ENCODE measurements at places on chromosomes 13 and 19.

DNA sequence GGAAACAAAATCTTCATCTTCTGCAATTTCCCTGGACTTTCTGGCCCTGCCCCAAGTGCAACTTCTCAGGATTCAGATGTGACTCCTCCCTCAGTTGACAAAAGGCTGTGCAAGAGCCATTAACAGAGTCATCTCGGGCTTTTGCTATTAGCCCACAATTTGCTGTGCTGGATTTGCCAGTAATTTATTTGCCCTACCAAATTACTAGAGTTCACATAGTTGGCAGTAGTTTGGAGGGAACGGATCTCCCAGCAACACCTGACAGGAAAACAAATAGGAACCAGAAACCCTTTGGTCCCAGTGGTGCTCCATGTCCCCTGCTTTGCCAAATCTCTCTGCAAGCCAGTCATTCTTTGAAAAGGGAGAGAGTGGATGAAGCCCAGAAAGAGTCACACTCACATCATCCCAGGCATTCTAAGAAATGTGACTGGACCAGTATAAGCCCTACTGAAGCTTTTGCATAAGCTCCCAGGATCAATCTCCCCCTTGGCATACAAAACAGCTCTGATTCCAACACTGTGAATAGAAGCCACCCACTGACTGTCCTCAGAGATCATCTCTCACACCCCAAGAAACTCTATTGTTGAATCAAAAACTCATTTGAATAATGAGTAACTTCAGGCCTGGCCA is 350.1 kb upstream of the NBEA start:
- DNase-seq, result no peak

DNA sequence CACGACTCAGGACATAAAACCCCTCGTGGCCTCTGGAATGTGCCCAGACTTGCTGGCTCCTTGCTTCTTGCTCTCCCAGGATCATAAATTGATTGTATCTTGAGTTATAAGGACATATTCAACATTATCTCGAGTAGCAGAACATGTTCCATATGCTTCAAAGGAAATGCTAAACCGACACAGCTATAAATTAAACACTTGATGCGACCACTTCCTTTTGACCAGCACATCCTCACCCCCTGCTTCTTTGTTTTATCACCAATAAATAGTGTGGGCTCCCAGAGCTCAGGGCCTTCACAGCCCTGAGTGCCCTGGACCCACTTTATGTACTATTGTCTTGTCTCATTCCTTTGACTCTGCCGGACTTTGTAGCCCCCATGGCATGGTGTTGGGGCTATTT is 157.0 kb upstream of the PABPC3 start:
- no peak for DNase-seq

DNA sequence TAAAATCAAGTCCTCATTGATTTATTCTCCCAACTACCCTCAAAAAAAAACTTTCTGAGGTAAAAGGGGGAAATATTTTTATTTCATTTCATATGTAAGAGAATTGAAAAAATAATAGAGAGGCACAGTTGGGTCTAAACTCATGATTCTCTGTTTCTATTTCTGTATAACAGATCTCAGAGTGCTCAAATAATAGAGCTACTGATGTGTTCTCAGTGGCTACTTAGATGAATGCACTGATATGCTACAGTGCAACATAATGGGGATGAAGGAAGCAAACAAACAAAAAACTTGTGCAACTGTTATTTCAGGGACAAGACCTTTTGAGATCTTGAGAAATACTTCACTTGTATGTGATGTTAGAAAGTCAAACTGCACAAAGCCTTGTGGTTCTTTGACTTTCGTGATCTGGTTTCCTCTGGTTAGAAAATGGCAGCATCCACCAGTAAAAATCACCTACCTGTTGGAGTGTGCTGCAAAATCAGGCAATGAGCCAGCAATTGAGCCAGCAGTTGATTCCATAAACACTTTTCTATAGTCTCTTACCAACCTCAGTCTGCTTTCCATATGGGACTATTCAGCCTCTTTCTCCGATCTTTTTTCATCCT is 9.7 kb upstream of the DACH1 start:
- DNase-seq, result no peak

GRCh38 chr13:25980255-25980654 is 71.6 kb downstream of the SHISA2 start:
- peak; percentile 23 for DNase-seq

DNA sequence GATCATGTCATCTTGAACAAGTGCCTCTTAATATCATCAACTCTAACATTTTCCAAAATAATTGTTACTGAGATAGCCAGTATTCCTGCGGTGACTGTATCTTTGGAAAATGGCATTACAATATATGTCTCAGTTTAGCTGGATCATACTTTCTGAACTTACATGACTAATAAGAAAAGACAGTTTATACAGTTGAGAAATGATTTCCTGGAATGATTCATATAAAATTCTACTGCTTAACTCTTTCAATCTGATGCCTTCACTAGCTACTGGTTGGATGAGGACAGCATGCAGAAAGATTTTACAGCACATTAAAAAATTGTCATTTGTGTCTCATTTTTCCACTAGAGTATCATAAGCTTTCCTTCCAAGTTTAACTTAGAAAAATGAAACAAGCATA is 302.1 kb downstream of the PCDH17 start:
- no peak for DNase-seq

DNA sequence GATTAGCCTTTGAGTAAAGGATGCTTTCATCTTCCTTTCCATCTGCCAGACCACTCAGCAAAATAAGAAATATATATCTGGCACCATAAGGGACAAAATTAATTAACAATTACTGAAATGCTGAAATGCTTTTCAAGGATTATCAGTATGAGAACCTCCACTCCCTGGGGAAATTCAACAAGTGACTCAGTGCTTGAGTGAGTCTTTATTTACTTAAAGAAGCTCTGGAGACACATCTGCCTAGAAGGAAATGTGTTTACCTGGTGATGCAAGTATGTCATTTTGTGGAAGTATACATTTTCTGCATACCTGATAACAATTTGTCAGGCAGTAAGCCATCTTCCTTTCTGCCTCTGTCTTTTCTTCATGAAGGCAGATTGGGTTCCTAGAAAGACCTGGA is 23.4 kb downstream of the ZNF560 start:
- no peak for DNase-seq

- no peak for DNase-seq
Measured at GRCh38 chr19:3368441-3368795, 2.0 kb downstream of the NFIC start.

- no peak for DNase-seq
Measured at GRCh38 chr13:19591864-19592263, 30.5 kb upstream of the TPTE2 start.

GRCh38 chr19:7637374-7638256 is 705 bp downstream of the STXBP2 start:
- no peak for DNase-seq

DNA sequence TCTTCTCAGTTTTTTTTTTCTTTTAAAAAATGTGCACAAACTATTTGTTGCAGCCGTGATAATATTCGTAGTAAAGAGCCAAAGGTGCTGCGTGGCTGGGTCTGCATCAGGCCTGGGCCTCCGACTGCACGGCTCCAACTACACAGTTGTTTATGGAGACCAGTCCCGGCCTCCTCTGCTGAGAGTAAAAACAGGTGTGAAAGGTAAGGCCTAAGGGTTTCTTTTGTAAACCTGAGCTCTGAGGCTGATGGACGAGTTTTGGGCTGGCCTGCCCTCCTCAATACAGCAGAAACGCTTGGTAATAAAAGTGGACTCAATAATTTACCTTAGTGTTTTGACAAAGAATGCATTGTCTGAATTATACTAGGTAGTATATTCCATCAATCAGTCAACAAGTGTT is 3.9 kb downstream of the MBNL2 start:
- no peak for DNase-seq

- peak; percentile 90 for DNase-seq
Measured at GRCh38 chr13:109945206-109945960, 159.0 kb upstream of the IRS2 start.

GRCh38 chr13:112799394-112799793 is 109.6 kb downstream of the ATP11A start:
- no peak for DNase-seq

- DNase-seq, result no peak
Measured at GRCh38 chr13:110282316-110282841, 24.6 kb downstream of the COL4A1 start.

DNA sequence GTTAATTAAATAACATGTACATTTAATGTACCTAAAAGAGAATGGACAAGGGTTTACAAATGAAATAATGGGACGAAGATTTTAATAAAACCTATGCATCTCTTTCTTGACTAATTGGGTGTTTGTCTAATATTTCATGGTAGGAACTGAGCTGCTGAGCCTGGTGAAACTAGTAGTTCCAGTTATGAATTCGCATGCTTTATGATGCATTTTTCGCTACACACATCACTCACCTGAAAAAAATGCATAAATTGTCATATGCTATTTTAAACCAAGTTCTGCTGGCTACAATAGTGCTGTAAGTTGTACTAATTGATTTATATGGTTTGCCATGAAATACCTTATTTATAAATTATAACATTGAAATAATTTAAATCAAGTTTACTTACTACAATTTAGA is 806.8 kb upstream of the SLITRK5 start:
- DNase-seq, result no peak

DNA sequence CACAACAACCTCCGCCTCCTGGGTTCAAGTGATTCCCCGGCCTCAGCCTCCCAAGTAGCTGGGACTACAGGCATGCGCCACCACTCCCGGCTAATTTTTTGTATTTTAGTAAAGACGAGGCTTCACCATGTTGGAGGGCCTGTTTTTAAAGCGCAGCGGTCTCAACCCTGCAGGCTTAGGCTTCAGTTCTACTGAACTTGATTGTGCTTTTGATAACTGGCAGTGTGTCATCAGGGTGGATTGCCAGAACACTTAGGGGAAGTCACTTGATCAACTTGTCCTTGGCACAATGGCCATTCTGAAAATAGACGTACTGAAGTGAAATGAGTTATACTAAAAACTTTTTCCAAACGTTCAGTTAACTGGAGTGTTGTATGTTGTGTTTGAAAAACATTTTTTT is 472.2 kb downstream of the KLF5 start:
- no peak for DNase-seq

- DNase-seq, result no peak
Measured at GRCh38 chr13:46320406-46320805, 66.6 kb downstream of the RUBCNL start.

DNA sequence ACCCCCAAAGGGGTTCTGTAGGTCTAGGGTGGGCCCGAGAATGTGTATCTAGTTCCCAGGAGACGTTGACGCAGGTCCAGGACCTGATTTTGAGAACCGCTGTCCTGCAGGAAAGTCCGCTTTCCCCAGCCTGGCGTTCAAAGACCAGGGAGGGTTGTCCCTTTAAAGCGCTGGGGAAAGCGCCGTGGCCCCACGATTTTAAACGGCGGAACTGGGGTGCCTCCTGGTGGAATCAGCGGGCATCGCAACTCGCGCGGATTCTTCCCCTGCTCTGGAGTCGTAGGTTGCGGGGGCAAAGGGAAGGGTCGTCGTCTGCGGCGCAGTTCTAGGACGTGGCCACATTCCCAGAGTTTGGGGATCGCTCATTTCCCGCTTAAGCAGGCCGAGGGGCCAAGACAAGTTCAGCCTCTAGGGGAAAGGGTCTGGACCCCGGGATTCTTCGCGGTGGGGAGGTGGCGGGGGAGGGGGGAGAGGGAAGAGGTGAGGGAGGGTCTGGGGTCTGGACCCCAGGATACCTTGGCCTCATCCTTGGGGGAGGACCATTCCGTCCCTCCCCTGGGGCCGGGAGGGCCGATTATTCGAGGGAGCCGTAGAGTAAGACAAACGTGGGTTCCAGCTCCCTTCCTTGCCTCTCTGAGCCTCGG is 7.7 kb downstream of the PNMA8B start:
- peak; percentile 72 for DNase-seq

DNA sequence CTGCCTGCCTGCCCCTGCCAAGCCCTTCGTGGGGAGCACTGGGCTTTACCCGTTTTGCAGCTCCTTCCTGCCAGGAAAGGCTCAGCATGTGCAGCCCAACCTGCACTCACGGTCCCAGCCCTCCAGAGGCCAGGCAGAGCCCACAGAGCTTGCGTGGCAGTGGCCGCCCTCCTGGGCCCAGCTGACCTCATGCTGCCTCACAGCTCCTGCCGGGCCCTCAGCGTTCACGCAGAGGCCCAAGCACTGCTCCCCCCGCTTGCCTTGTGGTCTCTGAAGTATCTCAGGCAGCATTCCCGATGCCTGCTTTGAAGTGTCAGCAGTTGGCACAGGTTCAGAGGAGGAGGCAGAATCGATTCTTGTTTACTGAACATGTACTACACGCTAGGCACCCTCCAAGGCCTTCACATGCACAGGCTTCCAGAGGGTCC is 32.5 kb downstream of the CAPN12 start:
- peak; percentile 89 for DNase-seq

DNA sequence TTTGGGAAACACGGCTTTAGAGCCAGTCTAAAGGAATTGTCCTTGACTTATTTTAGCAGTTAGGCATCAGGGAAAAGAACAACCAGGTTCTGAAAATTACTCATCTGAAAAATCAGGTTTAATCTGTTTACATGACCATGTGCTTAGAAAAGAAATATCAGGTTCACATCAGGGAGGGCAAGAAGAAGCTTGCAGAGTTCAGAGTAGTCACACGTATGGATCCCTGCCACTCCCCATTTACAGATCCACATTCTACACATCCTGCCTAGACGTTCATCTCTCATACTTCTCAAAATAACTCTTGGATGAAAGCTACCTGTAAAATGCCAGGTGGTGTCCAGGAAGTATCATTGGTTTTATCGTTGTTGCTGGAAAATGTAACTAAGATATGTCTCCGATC is 14.0 kb upstream of the PHF11 start:
- no peak for DNase-seq

GRCh38 chr19:46616631-46617322 is 8.1 kb downstream of the PTGIR start:
- DNase-seq, result peak; percentile 47

DNA sequence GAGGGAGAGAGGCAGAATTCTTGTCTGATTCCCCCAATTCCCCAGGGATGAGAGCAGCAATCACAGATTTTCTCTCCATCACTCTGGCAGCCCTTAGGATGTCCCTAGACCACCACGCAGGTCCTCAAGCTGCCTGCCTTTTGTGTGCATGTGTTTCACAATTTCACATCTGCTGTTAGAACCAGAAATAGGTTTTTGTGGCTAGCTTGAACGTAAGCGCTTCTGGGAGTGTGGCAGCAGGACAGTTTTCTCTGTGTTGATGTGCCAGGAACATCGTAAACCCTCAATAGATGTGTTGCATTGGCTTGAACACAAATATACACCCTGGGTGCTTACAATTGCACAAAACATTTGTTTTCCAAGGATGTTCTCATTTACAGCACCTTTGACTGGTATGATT is 78.8 kb upstream of the TMTC4 start:
- peak; percentile 1 for DNase-seq

- no peak for DNase-seq
Measured at GRCh38 chr19:30792561-30793505, 420.6 kb downstream of the ZNF536 start.

- DNase-seq, result no peak
Measured at GRCh38 chr19:55259540-55260210, 858 bp upstream of the PPP6R1 start.

DNA sequence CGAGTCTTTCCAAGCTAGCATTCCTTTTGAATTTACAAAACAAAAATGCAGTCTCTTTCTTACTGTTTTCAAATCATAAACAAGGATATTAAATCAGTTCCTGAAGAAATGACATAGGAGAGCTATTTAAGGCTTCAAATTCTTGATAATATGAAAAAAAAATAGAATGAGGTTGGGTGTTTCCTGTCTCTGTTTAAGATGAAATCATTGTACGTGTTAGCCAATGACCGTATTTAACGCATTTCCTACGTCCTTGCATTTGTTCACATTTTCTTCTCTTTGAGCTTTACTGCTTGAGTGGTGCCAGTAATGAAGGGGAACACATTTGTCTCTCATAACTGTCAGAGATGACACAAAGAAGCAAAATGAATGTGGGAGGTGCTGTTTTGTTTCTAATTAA is 821.3 kb downstream of the DIAPH3 start:
- no peak for DNase-seq

- DNase-seq, result peak; percentile 40
Measured at GRCh38 chr13:75481176-75482069, 546 bp downstream of the TBC1D4 start.
